Muscle of leg (tissue), 16 donors: ENCODE measurements at places on chromosomes 13 and 19.

DNA sequence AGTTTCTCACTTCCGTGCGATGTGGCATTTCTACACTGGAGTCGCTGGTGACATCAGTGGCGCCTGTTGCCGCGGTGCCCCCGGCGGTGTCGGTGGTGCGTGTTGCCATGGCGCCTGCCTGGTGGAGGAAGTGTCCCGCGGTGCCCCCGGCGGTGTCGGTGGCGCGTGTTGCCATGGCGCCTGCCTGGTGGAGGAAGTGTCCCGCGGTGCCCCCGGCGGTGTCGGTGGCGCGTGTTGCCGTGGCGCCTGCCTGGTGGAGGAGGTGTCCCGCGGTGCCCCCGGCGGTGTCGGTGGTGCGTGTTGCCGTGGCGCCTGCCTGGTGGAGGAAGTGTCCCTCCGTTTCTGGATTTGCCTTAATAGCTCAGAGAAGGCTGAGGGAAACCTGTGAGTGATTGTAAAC is 127.6 kb downstream of the KDM4B start:
- no peaks in the 10 kb centered on the region for H3K27me3 ChIP-seq
- peaks cover 18% of the 10 kb centered on the region for H3K36me3 ChIP-seq
- H3K27ac ChIP-seq, result no peak overlapping the region
- no peak overlapping the region for H3K4me3 ChIP-seq
- DNase-seq, result no peak

- DNase-seq, result no peak
- no peak overlapping the region for H3K27ac ChIP-seq
- H3K4me3 ChIP-seq, result no peak overlapping the region
- H3K4me1 ChIP-seq, result peaks cover 12% of the 10 kb centered on the region
- peaks cover 65% of the 10 kb centered on the region for H3K27me3 ChIP-seq
Observed at GRCh38 chr19:35860818-35861639, 4.3 kb downstream of the KIRREL2 start.

DNA sequence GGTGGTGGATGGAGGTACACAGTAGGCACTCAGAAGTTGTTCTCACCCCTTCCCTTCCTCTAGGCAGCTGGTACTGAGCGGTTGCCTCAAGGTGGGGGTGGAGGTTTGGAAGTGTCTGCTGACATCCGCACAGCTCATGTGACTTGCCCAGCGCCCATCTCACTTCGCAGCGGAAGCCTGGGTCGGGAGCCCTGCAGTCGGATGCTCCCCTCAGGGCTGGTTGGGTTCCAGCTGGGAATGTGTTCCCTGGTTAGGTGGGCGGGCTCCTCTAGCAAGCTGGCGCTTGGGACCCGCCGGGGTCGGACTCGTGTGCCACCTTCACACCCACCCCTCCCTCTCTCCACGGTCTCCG is 10.2 kb downstream of the PPP1R37 start:
- peaks cover 6% of the 10 kb centered on the region for H3K36me3 ChIP-seq
- H3K4me1 ChIP-seq, result peaks cover 72% of the 10 kb centered on the region
- peak overlapping the region; percentile 42 for H3K27ac ChIP-seq
- H3K27me3 ChIP-seq, result no peaks in the 10 kb centered on the region

DNA sequence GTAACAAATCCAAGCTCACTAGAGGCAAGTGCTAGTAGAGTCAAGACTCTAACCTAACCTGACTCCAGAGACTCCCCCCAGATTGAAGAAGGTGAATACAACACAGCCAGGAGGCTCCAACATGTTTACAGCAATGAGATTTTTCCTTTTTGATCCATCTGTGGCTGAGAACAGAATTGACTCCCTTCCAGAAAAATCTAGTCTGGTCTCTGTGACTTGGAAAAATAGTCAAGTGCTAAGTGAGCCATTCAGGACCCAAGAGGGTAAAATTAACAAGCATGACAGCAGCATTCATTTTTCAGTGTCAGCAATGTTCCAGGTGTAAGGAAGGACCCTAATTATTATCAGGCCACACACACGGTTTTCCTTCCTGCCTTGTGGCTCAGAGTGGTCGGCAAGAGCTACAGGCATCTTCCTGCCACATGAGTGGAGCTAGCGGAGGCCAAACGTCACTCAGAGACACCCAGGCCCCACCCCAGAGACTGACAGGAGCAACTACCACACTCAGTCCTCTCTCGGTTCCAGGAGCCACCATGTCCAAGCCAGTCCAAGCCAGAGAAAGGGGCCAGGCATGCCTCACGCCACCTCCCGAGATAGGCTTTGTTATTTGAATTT is 395.1 kb downstream of the FOXO1 start:
- H3K36me3 ChIP-seq, result no peaks in the 10 kb centered on the region
- peak; percentile 60 for DNase-seq
- H3K27ac ChIP-seq, result peak overlapping the region; percentile 71
- peaks cover 17% of the 10 kb centered on the region for H3K4me1 ChIP-seq
- H3K4me3 ChIP-seq, result no peak overlapping the region
- H3K27me3 ChIP-seq, result peaks cover 2% of the 10 kb centered on the region

GRCh38 chr13:69243366-69243765 is 864.3 kb upstream of the ATXN8OS start:
- H3K36me3 ChIP-seq, result no peaks in the 10 kb centered on the region
- no peak for DNase-seq
- H3K27me3 ChIP-seq, result no peaks in the 10 kb centered on the region
- no peak overlapping the region for H3K4me3 ChIP-seq
- H3K27ac ChIP-seq, result no peak overlapping the region

DNA sequence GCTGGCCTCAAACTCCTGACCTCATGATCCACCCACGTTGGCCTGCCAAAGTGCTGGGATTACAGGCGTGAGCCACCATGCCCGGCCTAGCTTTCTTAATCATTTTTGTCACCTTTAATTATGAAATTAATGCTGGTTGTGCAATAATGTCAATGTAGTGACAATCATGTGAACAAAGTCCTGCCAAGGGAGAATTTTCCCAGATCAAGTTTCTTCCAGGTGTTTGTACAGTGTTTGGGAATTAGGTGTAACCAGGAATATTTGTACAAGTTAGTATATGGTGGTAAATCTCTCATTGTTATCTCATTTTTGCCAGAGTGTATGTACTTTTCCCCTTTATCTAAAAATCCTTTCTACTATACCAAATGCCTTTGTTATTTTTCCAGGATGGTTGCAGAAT is 171.1 kb downstream of the UGGT2 start:
- peaks cover 7% of the 10 kb centered on the region for H3K36me3 ChIP-seq
- H3K27ac ChIP-seq, result no peak overlapping the region
- no peak overlapping the region for H3K4me3 ChIP-seq
- H3K27me3 ChIP-seq, result no peaks in the 10 kb centered on the region
- no peak for DNase-seq

DNA sequence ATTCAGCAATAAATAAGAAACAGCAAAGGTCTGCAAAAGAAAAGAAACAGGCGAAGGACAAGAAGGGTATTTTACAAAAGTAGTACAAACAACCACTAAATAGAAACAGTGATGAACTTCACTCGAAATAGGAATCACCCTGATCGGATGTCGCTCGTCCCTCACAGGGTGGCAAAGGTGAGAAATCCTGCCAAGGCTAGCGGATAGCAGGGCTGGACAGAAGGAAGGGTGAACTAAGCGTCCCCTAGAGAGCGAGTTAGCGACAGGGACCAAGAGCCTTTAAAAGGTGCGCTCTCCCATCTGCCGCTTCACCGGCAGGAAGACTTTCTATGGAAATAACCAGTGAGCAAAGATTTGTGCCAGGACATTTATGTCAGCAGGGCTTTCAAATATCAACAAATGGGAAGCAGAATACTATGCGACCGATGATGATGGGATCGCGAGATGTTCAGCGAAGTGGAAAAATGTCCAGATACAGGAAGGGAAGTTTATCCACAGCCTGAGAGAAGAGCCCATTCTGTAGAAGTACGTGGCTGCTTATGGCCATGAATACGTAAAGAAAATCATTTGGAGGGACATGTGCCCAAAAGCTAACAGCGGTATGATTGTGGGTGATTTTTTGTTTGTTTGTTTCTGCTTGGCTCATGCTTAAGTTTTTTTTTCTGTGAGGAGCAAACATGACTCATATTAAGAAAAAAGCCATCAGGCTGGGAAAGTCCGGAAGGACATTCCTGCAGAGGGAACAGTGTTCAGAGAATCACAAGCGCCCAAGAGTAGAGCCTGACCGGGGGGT is 18.9 kb downstream of the ELAVL1 start:
- H3K36me3 ChIP-seq, result peaks cover 92% of the 10 kb centered on the region
- no peaks in the 10 kb centered on the region for H3K27me3 ChIP-seq
- H3K4me1 ChIP-seq, result no peaks in the 10 kb centered on the region
- no peak overlapping the region for H3K27ac ChIP-seq
- DNase-seq, result peak; percentile 53

GRCh38 chr13:106625578-106625977 is 57.6 kb upstream of the ARGLU1 start:
- no peak overlapping the region for H3K4me3 ChIP-seq
- no peak for DNase-seq
- H3K36me3 ChIP-seq, result no peaks in the 10 kb centered on the region
- H3K27ac ChIP-seq, result no peak overlapping the region
- H3K4me1 ChIP-seq, result peaks cover 10% of the 10 kb centered on the region

- H3K4me1 ChIP-seq, result no peaks in the 10 kb centered on the region
- no peaks in the 10 kb centered on the region for H3K27me3 ChIP-seq
- no peaks in the 10 kb centered on the region for H3K36me3 ChIP-seq
Observed at GRCh38 chr13:65330287-65330686, 1899.8 kb downstream of the PCDH9 start.

- peaks cover 20% of the 10 kb centered on the region for H3K36me3 ChIP-seq
- peaks cover 5% of the 10 kb centered on the region for H3K4me1 ChIP-seq
- H3K4me3 ChIP-seq, result peak overlapping the region; percentile 62
- peak; percentile 32 for DNase-seq
Observed at GRCh38 chr19:58450856-58451357, 515 bp upstream of the ZNF324B start.

DNA sequence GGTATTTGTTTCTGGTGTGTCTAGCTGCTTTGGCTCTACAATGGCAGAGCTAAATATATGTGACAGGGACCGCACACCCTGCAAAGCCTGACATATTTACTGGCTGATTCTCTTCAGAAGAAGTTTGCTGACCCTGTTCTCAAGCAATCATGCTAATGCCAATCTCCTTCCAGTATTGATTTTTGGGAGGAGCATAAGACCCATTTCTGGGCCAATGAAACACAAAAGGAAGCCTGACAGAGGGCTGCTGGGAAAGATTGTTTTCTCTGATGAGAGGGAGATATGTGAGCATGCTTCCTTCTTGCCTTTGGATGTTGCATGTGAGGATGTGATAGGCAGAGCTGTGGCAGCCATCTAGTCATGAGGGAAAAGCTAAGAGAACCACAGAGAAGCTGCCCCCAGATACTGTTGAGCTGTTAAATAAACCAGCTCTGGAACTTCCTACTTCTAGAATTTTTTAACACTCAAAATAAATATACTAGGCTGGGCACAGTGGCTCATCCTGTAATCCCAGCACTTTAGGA is 31.4 kb upstream of the TPTE2 start:
- no peaks in the 10 kb centered on the region for H3K36me3 ChIP-seq
- no peak overlapping the region for H3K4me3 ChIP-seq
- no peaks in the 10 kb centered on the region for H3K27me3 ChIP-seq
- DNase-seq, result no peak
- no peak overlapping the region for H3K27ac ChIP-seq

DNA sequence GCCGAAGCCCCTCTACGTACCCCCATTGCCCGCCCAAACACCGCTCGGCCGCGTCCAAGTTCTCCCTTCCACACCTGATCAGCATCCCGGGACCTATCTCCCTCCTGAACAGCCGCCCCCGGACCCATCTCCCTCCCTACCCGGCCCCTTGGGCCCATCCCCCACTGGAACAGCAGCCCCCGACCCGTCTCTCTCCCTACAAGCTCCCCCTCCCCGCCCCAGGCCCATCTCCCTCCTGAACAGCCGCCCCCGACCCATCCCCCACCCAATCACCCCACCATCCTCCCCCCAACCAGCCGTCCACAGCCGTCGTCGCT is 610 bp downstream of the ZSCAN1 start:
- no peaks in the 10 kb centered on the region for H3K36me3 ChIP-seq

- peak; percentile 4 for DNase-seq
- no peaks in the 10 kb centered on the region for H3K4me1 ChIP-seq
- no peak overlapping the region for H3K4me3 ChIP-seq
Observed at GRCh38 chr19:44552324-44552723, 22.8 kb upstream of the CEACAM20 start.

- H3K27me3 ChIP-seq, result peaks cover 4% of the 10 kb centered on the region
- H3K27ac ChIP-seq, result no peak overlapping the region
- H3K4me3 ChIP-seq, result no peak overlapping the region
- peaks cover 20% of the 10 kb centered on the region for H3K4me1 ChIP-seq
Observed at GRCh38 chr13:30835442-30835841, 70.6 kb upstream of the MEDAG start.

- H3K27ac ChIP-seq, result peak overlapping the region; percentile 89
- peaks cover 29% of the 10 kb centered on the region for H3K36me3 ChIP-seq
- H3K27me3 ChIP-seq, result no peaks in the 10 kb centered on the region
- H3K4me1 ChIP-seq, result peaks cover 41% of the 10 kb centered on the region
- DNase-seq, result peak; percentile 68
Observed at GRCh38 chr19:10565028-10565566, 713 bp downstream of the KRI1 start.

GRCh38 chr13:87537951-87538350 is 133.2 kb upstream of the SLITRK5 start:
- DNase-seq, result no peak
- H3K36me3 ChIP-seq, result no peaks in the 10 kb centered on the region
- H3K4me1 ChIP-seq, result no peaks in the 10 kb centered on the region
- no peaks in the 10 kb centered on the region for H3K27me3 ChIP-seq
- no peak overlapping the region for H3K4me3 ChIP-seq

- no peaks in the 10 kb centered on the region for H3K36me3 ChIP-seq
- no peak for DNase-seq
- peaks cover 14% of the 10 kb centered on the region for H3K4me1 ChIP-seq
- H3K27me3 ChIP-seq, result no peaks in the 10 kb centered on the region
Observed at GRCh38 chr13:46342538-46342937, 44.5 kb downstream of the RUBCNL start.

GRCh38 chr13:53198736-53199135 is 170.1 kb downstream of the OLFM4 start:
- DNase-seq, result no peak
- no peaks in the 10 kb centered on the region for H3K36me3 ChIP-seq
- peaks cover 29% of the 10 kb centered on the region for H3K27me3 ChIP-seq

GRCh38 chr13:43915451-43915850 is 35.7 kb downstream of the LACC1 start:
- H3K27me3 ChIP-seq, result no peaks in the 10 kb centered on the region
- no peak overlapping the region for H3K4me3 ChIP-seq
- no peaks in the 10 kb centered on the region for H3K36me3 ChIP-seq
- no peak for DNase-seq

- peaks cover 5% of the 10 kb centered on the region for H3K4me1 ChIP-seq
- peak; percentile 86 for DNase-seq
- H3K27ac ChIP-seq, result peak overlapping the region; percentile 84
- no peaks in the 10 kb centered on the region for H3K36me3 ChIP-seq
- H3K27me3 ChIP-seq, result no peaks in the 10 kb centered on the region
Observed at GRCh38 chr13:102591988-102592781, 4.6 kb upstream of the TPP2 start.

GRCh38 chr19:38139122-38139521 is 84.9 kb downstream of the DPF1 start:
- no peak for DNase-seq
- no peaks in the 10 kb centered on the region for H3K27me3 ChIP-seq
- H3K4me1 ChIP-seq, result peaks cover 11% of the 10 kb centered on the region
- H3K4me3 ChIP-seq, result no peak overlapping the region

- no peaks in the 10 kb centered on the region for H3K4me1 ChIP-seq
- H3K27me3 ChIP-seq, result no peaks in the 10 kb centered on the region
- no peak for DNase-seq
- H3K36me3 ChIP-seq, result no peaks in the 10 kb centered on the region
- H3K4me3 ChIP-seq, result no peak overlapping the region
Observed at GRCh38 chr13:36148446-36148845, 17.3 kb upstream of the DCLK1 start.

- no peak for DNase-seq
- no peaks in the 10 kb centered on the region for H3K27me3 ChIP-seq
- no peak overlapping the region for H3K4me3 ChIP-seq
- no peaks in the 10 kb centered on the region for H3K36me3 ChIP-seq
- H3K27ac ChIP-seq, result no peak overlapping the region
Observed at GRCh38 chr19:41646589-41647204, 19.8 kb upstream of the CEACAM4 start.
